ENCODE measurements at places on chromosomes 16 and 17.

DNA sequence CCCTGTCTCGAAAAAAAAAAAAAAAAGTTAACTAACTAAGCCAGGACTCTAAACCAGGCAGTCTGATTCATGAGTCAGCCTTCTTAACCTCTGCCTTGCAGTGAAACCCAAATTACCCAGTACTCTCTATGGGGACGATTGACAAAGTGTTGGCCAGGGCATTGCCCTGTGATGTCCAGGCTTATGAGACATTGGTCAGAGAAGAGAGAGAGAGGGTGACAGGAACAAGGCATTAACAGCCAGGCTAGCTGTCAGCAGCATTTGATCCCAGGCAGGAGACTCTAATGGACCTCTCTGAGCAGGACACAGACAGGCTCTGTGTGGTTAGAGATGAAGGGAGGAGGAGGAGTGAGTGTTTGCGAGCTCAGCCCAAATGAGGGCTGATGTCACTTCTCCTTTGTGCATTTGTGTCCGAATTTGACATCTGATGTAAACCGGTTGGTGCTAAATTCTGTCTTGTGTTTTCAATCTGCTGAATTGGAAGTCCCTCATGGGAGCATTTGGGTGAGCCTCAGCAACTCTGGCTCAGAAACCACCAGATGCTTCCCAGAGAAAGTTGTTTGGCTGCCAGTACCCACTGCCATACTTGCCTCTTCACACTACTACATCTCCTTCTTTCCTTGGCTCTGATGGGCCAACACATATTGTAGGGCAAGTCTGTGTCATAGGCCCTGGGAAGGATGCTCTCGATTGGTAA lies 4.3 kb upstream of the MYL4 start:
- no peak for DNase-seq

DNA sequence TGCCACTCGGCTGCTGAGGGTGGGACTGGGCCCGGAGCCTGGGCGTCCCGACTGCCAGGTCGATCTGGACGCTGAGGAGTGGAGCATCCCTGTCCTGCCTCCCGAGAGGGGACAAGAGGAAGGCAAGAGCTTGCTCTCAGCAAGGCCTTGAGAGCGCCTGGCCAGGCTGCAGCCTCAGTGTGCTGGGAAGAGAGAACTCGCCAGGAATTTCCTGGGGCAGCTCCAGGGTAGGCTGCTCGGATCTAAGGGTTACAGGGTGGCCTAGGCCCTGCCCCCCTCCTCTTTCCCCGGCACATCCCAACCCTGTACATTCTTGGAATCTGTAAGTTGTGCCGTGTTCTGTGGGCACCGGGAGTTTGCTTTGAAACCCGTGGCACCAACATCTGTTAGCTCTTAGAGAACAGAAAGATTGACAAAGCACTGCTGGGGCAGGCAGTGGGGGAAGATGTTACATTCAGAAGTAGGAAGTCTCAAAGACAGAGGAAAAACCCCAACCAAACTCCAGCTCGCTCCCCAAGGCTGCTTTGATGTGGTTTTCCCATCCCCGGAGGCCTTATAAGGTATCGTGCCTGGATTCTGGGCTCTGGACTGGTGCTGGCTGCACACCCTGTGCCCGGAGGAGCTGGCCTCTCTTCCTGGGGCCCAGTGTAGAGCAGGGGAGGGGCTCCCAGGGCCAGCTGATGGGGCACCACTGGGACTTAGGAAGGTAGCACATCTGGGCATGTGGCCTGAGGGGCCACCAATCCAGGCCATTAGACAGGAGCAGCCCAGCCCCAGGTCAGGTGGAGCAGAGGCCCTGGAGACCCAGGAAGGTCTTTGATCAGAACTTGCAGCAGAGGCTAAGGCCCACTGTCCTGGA lies 55.2 kb downstream of the NKD1 start:
- DNase-seq = no peak

DNA sequence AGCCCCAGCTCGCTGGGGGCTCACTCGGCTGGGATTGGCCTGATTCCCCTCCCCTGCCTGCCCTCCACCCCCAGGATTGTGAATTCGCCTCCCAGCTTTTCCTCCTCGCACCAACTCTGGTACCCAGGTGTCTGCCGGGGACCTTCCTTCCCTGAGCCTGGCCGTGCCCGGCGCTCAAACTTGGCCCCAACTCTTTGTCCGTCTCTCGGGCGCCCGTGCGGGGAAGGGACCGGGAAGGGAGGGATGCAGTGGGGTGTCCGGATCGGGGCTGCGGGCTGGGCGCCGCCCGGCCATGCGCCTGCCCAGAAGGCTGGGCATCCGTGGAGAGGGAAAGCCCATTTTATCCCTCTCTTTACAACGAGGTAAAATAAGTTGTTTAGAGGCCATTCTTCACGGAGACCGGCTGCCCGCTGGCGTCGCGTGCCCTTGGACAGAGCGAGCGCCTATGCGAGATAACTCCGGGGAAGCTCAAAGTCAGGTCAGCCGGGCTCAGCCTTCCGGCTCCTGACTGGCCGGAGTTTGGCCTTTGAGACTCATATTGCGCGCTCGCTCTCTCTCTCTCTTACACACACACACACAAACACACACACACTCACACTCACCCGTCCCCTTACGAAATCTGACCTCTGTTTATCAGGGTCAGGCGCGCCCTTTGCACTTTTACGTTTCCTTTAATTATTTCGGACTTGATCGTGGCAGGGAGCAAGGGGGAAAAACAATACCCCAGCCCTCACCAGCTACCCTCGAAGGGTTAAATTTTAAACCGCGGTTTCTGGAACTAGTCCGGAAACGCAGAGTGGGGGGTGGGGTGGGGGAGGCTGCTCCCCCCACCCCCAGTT lies 774 bp upstream of the MAF start:
- no peak for DNase-seq

GRCh38 chr17:7225711-7226331 lies 6.1 kb downstream of the ACADVL start:
- DNase-seq = no peak

GRCh38 chr17:50101346-50102163 lies 6.4 kb downstream of the PDK2 start:
- no peak for DNase-seq

- no peak for DNase-seq
Measured at GRCh38 chr17:80569924-80570323, 25.3 kb downstream of the RPTOR start.

DNA sequence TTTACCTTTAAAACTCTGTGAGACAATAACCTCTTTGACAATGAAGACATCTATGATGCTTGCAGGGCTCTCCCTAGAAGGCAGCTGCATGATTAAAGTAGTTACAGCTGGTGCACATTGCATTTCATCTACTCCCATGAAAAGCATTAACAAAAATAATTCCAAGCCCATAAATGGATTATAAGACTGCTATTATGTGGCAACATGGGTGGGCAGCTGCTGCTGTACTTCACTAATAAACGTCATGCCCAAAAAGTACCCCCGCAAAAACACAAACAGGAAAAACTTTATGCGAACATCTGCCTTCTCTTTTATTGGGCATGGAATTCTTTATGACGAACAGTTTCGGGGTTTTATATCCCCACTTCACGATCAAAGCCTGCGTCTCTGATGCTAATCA lies 224.9 kb downstream of the CA10 start:
- DNase-seq = no peak

DNA sequence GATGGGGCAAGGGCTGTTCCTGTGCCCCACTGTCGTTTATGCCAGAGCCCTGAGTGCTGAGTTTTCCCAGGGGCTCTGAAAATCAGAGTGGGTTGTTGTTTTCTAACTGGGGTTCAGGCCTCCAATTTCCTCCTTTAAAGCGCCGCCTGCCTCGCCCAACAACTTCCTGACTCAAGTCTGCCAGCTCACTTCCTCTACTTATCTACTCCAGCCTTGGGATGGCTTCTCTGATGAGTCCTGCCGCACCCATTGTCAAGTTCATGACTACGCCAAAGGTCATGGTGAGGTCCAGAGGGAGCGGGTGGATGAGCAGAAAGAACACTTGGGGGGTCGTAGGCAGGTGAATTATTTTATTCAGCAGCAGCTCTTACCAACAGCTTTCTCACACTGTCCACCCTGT lies 104.7 kb downstream of the UTP18 start:
- no peak for DNase-seq

GRCh38 chr17:58332778-58333735 lies 4.5 kb upstream of the TSPOAP1 start:
- peak; percentile 77 for DNase-seq

DNA sequence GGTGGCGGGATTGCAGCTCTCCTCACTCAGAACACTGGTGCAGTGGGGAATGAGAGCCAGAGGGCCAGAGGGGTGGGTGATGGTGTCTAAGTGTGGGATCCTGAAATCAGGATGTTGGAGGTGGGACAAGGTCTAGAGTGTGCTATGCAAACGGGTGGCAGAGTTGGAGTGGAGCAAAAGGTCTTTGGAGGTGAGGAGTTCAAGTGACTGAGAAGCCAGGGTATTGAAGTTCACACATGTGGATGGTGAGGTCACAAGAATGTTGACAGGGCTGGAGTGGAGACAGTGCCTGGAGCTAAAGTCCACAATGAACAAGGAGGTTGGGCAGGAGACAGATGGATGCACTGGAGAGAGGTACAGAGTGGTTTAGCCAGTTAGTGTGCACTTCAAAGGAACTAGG lies 38.3 kb upstream of the MAP3K14 start:
- DNase-seq = no peak

DNA sequence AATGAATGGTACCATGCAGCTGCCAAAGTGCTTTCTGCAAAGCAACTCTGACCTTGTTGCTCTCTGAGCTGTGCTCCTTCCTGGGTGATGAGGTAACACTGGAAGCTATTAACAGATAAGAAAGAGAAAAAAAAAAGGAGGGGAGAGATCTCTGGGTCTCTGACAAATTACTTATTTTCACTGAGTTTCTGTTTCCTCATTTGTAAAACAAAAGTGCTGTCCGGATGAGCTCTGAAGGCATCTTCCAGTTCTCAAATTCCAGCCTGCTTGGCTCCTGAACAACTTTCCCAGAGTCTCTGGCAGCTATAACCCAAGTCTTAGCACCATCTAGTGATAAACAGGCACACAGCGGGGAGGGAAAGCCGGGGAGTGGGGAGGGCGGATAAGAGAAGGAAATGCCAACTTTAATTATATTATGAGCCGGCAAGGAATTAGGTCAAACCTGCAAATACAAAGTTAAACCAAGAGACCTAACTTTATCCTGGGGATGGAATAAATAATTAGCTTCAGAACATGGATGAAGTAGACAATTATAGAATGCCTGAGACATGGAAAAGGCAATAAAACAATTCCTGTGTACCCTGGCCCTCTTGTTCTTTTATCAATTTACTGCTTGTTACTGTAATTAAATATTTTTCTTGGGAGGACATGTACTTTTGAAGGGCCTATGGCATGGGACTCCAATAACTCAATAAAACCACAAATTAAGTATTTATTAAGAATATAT lies 61.3 kb upstream of the KIFC3 start:
- DNase-seq = peak; percentile 77

GRCh38 chr16:55329791-55330428 lies 5.9 kb downstream of the IRX6 start:
- DNase-seq = no peak

- peak; percentile 86 for DNase-seq
Measured at GRCh38 chr17:58006560-58006923, 504 bp downstream of the SRSF1 start.

DNA sequence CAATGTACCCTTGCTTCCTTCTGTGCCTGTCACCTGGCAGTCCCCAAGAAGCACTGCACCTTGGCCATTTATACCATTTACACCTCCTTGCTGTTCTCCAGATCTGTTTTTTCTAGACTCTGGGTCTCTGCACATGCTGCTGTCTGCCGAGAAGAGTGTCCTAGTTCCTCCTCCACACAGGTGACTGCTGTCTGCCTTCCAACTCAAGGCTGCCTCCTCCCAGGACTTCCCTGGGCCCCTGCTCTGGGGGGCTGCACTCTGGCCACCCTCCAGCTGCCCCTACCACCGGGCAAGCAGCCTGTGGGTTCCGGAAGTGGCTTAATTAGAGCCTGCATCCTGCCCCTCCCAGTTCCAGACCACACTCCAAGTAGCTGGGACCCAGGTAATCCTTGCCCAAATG lies 5.7 kb upstream of the LIMD2 start:
- no peak for DNase-seq

GRCh38 chr17:75030161-75030560 lies 16.6 kb downstream of the ATP5PD start:
- DNase-seq = no peak

DNA sequence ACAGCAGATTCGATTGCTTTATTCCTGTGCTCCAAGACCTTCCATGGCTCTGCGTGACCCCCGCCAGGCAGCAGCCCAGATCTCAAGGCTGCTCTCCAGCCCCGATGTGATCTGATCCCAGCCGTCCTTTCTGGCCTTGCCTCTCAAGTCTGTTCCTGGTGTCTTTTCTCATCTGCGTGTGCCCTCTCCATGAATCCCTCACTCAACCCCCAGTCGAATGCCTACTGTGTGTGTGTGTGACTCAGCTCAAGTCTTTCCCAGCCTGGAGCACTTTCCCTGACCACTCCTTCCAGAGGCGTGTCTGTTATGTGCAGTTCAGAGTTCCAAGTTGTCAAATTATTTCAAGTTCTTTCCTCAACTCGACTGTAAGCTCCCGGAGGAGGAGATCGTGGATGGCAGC lies 64.0 kb downstream of the MRM1 start:
- DNase-seq = no peak

GRCh38 chr16:89116341-89117226 lies 22.9 kb downstream of the ACSF3 start:
- peak; percentile 44 for DNase-seq

DNA sequence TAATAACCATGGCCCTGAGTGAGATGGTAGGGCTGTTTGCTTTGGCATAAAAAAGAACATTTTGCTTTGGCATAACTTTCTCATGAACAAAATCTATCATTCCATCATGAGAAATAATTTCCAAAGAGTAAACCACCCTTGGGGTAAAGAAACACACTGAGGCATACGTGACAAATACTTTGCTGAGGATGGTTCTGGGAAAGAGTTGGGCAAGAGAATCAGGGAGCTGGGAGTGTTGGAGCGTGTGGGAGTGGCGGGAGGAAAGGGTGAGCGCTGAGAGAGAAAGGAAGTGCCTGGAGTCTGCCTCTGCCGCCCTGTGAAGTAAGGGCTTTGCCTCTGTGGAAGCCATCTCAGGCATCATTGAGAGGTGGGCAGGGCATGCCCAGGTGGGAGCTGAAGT lies 60.2 kb upstream of the ARHGAP44 start:
- DNase-seq = no peak

GRCh38 chr17:3539881-3540540 lies 17.6 kb downstream of the TRPV3 start:
- no peak for DNase-seq

DNA sequence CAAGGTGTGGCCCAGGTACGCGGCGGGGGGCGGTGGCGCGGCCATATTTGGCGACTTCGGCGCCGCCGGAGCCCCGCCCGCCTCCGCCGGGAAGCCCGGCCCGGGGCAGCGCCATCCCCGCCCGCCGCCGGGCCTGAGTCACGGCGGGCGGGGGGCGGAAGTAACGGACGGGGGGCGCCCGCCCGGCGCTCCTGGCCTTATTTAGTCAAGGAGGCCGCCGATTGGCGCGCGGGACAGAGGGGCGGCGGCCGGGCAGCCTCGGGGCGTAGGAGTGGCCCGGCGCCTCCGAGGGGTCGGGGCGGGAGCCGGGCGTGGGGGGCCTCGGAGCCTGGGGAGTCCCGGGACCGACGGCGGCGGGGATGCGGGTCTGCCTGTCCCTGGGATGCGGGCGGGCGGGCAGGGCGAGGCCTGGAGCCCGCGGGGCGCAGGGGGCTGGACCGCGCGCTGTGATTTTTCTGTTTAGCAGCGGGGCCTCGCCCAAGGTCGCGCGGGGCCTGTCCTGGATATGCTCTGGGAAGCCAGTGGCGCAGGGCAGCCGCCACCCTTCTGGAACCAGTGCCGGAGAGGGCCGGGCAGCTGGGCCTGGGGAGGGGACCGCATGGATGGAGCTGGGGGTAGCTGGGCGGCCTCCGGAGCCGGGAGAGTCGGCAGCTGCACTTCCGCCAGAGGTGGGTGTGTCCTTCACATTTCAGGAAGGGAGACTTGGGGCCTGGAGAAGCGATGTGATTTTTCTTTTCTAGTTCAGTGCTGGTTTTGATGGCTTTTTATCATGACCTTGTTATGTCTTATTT lies 2.3 kb upstream of the ACTG1 start:
- peak; percentile 79 for DNase-seq
